ENCODE measurements at places on chromosomes 11 and 22. TPM values are rescaled to one million over a fixed set of nuclear protein-coding genes. Genes with fewer than 3 reads are reported as not detected.

MISFA gene
- 4.3 TPM for total RNA-seq

CSTF3 gene
- total RNA-seq = 18.4 TPM

LDLRAD3 gene
- 12.0 TPM for total RNA-seq

SLC6A5 gene
- total RNA-seq = not detected

SCT gene
- total RNA-seq = 55.2 TPM

RFPL3 gene
- not detected for total RNA-seq

SEPTIN3 gene
- total RNA-seq = 0.89 TPM

NAALAD2 gene
- 5.5 TPM for total RNA-seq

PYGM gene
- total RNA-seq = 165 TPM

GAL gene
- total RNA-seq = 0.40 TPM

OR10AG1 gene
- total RNA-seq = not detected

MIOX gene
- total RNA-seq = not detected

INPP5J gene
- total RNA-seq = 0.35 TPM

BAIAP2L2 gene
- total RNA-seq = 0.22 TPM

OAF gene
- total RNA-seq = 44.2 TPM

TMA7B gene
- total RNA-seq = 0.04 TPM

FBLN1 gene
- 104 TPM for total RNA-seq

PGR gene
- under 0.01 TPM for total RNA-seq

CARNS1 gene
- 29.2 TPM for total RNA-seq

GAL3ST3 gene
- 0.80 TPM for total RNA-seq

TSSK2 gene
- total RNA-seq = 0.04 TPM

NAALADL1 gene
- total RNA-seq = 13.6 TPM

ART1 gene
- total RNA-seq = 5.7 TPM

DRICH1 gene
- 0.71 TPM for total RNA-seq

CCDC73 gene
- not detected for total RNA-seq
